ENCODE measurements at places on chromosomes 5 and 9.
A peak's percentile ranks its signal among the peaks of the same experiment; 100 is the strongest.

DNA sequence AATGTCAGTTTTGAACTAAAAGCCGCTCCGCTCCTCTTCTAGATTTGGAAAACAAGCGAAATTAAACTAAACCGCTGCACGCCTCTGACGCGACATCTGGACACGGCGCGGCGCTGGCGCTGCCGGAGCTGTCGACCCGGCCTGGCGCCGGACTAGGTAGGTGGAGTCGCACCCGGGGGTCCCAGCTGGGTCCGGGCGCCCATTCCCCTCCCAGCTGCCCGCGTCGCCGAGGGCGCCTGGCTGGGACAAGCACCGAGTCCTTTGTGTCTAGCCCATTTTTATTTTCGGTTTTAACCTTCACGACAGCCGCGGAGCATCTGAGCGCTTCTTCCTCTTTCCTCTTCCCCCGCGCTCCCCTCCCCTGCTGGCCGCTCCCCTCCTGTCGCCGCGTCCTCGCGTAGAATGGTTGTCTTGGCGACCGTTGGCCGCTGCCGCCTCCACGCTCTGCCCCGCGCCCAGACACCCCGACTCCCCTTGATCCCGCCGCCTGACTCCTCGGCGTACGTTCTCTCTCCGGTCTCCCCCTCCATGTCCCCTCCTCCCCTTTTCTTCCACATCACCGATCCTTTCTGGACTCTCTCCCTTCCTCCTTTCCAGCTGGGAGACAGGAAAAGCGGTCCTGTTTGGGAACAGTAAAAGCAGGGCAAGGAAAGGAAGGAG is 545 bp downstream of the CDKN2B-AS1 start:
- DNase-seq, result peak; percentile 78

- no peak for DNase-seq
These were observed 69.9 kb downstream of the DAPK1 start for GRCh38 chr9:87567571-87567970.

DNA sequence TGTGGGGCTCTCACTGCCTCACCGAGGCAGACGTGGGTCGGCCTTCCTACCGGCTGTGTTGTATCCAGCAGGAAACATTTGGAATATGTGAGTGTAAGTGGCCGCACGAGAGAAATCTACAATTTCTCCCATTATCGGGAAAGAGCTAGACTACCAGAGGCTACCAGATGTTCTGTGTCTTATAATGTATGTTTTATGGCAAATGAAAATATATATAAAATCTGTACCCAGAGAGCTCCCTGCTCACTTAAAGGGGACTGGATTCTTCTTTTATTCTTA is 69.5 kb upstream of the PITX1 start:
- DNase-seq, result no peak

GRCh38 chr9:26012797-26013196 is 334.6 kb upstream of the TUSC1 start:
- no peak for DNase-seq

GRCh38 chr9:79256691-79257213 is 315.0 kb upstream of the TLE4 start:
- no peak for DNase-seq

DNA sequence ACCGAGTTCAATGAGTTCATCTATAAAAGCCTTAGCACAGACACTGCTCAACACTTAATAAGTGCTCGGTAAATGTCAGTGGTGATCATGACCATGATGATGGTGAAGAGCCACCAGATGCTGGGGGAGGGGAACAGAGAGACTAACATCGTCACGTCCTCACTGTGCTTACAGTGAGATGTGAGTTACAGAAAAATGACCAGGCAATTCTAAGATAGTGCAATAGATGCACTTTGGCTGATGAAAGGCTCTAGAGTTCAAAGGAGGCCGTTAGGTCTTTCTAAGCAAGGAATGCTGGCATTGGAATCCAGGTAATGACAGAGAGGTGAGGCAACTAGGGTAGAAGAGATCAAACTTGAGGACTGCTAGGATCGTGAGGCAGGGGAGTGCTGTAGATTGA is 36.7 kb downstream of the ARL15 start:
- DNase-seq, result no peak

GRCh38 chr5:166724284-166724683 is 1567.2 kb upstream of the WWC1 start:
- DNase-seq, result no peak

- peak; percentile 58 for DNase-seq
These were observed 3.2 kb downstream of the RAB24 start for GRCh38 chr5:177300236-177300880.

- DNase-seq, result no peak
These were observed 150.3 kb downstream of the PIK3R1 start for GRCh38 chr5:68365889-68366288.

DNA sequence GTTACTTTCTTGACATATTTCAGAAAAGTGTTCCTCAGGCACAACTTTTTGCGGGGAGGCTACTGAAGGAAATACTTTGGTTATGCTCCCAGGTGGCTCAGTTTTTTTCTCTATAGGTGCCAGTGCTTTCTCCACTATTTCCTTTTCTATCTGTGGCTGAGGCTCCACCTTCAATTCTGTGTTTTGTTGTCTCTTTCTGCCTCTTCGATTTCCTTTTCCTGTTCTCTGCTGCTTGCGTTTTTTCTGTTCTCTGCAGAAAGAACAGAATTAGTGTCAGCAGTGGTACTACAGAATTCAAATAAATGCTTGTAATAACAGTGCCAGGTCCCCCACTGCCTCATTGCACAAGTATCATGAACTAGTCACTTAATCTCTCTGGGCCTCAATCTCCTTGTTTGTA is 7.0 kb downstream of the HEMGN start:
- DNase-seq, result no peak

DNA sequence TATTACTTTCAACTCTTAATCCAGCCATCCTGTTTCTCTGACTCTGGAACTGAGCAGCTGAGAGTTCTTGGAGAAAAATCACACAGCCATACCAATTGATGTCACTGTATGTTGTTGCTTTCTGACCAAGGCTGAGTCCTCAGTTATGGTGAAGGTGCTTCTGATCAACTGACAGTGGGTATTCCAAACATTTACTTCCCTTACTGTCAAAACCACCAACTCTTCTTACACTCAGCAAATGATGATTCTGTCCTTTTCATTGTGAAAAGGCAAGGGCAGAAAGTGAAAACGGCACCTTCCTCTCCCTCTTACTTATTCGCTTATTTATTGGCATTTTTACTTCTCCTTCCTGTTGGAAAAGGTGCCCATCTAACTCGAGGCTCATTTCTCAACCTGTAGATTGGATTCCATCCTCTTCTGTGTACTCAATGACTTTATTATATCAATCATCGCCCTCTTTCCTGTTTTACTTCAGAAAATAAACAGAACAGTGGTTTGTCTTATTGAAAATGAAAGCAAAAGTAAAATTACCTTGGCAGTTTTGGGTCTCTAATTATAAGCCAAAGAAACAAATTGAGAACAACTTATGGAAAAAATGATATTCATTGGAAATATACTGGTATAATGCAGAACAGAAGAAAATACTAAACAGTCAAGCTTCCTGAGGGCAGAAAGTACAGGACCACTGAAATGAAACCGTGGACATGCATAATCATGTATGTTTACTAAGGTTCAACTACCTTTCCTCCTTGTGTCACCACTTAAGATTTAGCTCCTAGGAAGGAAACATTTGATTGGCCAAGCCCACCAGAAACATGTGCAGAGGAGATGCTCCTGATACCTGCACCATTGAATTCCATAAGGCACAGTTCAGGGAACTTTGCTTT is 104.5 kb upstream of the CHD1 start:
- no peak for DNase-seq

GRCh38 chr9:38622288-38622674 is 1.9 kb upstream of the ANKRD18A start:
- DNase-seq, result peak; percentile 32

DNA sequence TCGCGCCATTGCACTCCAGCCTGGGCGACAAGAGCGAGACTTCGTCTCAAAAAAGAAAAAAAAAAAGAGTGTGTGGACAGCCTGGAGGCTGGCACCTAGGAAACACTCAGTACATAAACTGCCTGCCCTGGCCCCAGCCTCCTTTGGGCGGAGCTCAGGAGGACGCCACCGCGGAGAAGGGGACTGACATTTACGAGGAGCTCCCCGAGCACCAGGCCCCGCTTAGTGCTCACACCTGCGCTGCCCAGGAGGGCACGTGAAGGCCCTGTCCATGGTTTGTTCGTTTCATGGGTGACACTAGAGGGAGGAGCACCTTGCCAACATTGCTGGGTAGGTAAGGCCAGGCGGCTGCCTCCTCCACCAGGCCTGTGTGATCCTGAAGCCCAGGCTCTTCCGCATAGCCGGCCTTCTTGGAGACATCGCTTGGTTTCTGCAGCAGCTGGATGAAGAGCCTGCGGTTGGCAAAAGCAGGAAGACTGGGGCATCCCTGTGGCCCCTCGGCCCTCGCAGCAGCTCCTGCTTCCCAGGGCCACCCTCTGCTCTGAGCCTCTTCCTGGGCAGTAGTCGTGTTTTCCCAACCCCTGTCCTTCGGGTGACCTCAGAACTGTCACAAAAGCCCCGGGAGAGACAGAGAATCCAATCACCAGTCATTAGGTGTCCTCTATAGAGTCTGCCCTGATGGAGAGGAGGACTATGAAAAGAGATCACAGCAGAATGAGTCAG is 26.2 kb upstream of the LAMC3 start:
- no peak for DNase-seq

DNA sequence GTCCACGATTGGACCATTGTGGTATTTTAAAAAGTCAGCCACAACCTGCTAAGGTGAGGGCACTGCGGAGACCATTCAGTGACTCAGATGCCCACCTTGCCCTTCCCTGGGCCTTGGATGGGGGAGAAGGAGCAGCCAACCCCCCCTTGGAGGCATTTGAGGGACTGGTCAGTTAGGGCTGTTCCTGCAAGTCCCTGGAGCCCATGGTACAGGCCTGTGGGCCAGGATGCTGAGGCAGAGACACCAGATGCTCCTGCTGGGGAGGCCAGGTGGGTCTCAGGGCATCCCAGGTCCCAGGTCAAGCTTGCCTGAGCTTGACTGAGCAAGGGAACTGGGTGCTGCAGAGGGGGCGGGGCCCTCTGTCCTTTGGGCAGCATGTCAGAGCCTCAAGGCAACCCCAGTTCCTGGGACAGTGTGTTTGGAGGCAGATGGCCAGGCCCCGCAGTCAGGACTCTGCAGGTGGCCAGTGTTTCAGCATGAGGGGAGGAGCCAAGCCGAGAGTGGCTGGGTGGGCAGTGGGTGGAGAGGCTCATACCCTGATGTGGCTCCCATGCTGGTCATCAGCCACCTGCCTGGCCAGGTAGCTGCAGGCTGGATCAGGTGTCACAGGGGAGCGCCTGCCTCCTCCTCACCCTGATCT is 27.5 kb downstream of the SLC6A3 start:
- no peak for DNase-seq

DNA sequence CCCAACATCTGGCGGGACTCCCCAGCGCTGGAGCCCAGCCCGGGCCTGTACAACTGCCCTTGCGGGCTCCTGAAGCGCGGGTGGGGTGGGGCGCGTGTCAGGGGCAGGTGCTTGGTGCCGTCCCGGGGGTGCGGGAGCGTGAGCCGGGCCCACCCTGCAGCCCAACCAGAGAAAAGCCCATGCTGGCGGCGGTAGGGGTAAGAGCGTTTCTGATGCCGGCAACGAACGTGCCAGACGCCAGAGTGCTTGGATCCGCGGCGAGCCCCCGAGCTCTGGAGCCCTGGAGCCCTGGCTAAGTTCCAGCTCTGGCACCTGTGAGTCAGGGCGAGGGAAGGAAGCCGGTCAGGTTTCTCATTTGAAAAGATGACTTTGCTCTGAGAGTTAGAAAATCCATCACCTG is 58.0 kb downstream of the ZNF510 start:
- DNase-seq, result peak; percentile 18

DNA sequence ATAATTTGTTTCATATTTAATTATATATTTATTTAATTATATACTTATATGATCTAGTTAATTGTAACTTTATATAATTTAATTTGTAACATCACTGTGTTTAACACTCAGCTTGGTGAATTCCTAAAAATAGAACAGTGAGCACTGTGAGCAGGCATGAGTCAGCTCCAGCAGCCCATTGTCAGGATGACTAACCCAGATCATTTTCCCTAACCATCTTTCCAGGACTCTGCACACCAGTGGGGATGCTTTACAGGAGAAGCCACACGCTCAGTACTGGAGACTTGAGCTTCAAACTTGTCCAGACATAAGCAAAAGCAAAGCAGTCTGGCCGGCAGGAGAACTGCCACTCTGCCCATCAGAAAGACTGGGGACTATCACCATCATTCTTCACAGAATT is 446.2 kb upstream of the TRPC7 start:
- no peak for DNase-seq

DNA sequence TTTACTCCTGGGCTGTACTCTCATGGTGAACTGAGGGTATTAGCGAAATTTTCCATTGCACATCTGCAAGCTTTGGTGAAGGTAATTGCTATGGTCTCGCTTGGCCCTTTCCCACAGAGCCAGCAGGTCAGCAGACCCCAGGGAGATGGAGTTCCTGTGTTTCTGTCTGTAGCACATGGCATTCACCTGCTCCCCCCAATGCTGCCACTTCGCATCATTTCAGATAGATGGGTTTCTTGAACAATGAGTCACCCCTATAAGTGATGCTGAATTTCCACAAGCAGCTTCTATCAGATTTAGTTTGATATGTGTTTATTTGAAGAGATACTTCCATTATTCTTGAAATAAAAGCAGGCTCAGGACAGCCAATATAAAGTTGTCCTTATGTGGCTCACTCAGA is 117.8 kb downstream of the ERCC6L2 start:
- DNase-seq, result peak; percentile 35

- DNase-seq, result no peak
These were observed 246.1 kb downstream of the KIF4B start for GRCh38 chr5:155259648-155260047.

Measured in stimulated activated CD4-positive, alpha-beta T cell treated with anti-CD3 and anti-CD28 coated beads, Interleukin-15, amount 100 ng/mL, for 24 hours (primary cell).